ENCODE measurements at places on chromosomes 12 and 14.

DNA sequence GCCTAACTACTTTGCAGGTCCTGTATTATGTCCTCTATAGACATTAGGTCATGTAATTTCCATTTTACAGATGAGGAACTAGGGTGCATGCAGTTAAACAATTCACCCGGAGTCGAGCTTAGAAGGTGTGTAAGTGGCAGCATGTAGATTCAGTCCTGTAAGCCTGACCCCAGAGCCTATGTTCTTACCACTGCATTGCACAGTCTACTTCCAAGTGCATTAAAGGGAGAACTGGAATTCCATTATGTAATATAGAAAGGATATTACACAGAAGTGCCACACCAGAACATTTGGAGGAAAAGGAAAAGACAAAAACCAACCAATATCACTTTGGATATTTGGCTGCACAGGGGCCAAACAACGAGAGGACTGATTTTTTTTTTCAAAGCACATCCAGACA is 1.2 kb downstream of the GLT8D2 start:
- no peak for DNase-seq
- no peak overlapping the region for H3K27ac ChIP-seq
- no peaks in the 10 kb centered on the region for H3K27me3 ChIP-seq
- no peaks in the 10 kb centered on the region for H3K4me1 ChIP-seq
- H3K4me3 ChIP-seq, result peak overlapping the region; percentile 6
- H3K36me3 ChIP-seq, result no peaks in the 10 kb centered on the region

- no peaks in the 10 kb centered on the region for H3K36me3 ChIP-seq
- no peaks in the 10 kb centered on the region for H3K27me3 ChIP-seq
- peak; percentile 55 for DNase-seq
- H3K27ac ChIP-seq, result no peak overlapping the region
Observed at GRCh38 chr12:132169376-132169775, 25.1 kb downstream of the NOC4L start.

DNA sequence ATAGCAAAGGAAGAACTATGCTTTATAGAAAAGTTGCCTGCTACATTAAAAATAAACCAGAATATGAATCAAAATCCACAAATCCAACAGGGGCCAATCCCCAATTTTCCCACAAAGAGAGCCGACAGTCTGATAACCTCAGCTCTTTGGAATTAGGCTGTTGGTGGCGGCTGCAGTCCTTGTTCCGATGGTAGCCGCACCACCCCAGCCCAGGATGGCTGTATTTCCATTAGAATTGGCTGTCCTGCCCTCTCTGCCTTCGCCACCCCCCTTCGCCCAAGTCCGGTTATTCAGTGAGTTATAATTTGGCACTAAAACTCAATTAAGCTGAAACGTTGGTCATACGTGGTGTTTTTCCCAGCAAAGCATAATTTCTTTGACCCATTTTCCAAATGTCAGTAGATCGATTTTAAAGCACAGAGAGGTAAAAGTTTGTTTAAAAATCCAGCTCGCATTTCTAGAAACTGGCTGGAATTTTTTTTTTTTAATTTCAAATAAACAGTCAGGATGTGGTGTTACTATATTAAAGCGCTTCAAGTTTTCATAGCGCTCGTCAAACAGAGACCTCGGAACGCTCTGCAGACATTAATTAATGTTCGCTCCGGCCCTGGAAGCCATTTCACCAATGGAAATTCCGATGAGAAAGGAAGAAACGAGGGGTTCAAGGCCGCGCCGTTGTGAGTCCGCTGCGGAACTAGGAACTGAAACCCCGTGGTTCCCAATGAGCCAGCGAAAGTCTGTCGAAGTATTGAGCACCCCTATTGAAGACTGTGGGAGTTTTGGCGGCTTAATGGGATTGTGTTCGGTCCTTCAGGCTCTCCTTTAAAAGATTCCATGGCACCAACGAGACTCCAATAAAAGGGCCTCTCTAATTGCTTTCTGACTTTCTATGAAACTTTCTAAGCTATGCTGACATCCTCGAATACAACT is 104.8 kb upstream of the DIO3 start:
- H3K4me1 ChIP-seq, result no peaks in the 10 kb centered on the region
- H3K27me3 ChIP-seq, result peaks cover 45% of the 10 kb centered on the region

DNA sequence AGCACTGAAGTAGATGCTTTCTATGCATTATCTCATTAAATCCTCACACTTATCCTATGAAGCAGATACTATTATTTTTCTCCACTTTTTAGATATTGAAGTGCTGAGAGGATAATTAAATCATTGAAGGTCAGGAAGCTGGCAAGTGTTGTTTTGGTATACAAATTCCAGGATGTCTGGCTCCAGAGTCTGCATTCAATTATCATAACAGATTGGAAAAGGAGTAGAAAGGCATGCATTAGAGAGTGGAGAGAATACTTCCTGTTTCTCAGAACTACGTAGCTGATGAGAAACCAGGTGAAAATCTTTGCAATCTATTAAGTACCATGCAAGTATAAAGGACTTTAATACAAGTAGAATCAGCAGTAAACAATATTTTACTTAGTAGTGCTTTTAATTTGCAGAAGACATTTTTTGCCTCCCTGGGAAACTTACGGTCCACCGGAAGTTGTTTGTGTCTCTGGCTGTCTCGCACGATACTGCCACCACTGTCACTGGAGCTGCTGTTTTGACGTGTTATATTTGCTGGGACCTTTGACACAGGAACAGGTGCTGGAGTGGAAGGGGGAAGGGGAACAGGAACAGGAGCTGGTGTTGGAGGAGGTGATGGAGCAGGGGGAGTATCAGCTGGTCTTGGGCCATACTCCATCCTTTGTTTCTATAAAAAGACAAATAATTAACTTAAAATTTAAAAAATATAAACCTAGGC is 158.0 kb downstream of the EPS8 start:
- no peaks in the 10 kb centered on the region for H3K27me3 ChIP-seq
- H3K4me3 ChIP-seq, result no peak overlapping the region

- H3K36me3 ChIP-seq, result no peaks in the 10 kb centered on the region
- H3K27ac ChIP-seq, result peak within 1 kb of the TSS; percentile 82
- DNase-seq, result peak; percentile 91
- H3K4me1 ChIP-seq, result peaks cover 17% of the 10 kb centered on the region
- H3K4me3 ChIP-seq, result peak within 1 kb of the TSS; percentile 97
Observed at GRCh38 chr12:109880043-109880931, at the start of gene GLTP. TSS of gene GLTP (minus strand) at chr12:109880541. CDS start at chr12:109880374, 167 bp downstream.

DNA sequence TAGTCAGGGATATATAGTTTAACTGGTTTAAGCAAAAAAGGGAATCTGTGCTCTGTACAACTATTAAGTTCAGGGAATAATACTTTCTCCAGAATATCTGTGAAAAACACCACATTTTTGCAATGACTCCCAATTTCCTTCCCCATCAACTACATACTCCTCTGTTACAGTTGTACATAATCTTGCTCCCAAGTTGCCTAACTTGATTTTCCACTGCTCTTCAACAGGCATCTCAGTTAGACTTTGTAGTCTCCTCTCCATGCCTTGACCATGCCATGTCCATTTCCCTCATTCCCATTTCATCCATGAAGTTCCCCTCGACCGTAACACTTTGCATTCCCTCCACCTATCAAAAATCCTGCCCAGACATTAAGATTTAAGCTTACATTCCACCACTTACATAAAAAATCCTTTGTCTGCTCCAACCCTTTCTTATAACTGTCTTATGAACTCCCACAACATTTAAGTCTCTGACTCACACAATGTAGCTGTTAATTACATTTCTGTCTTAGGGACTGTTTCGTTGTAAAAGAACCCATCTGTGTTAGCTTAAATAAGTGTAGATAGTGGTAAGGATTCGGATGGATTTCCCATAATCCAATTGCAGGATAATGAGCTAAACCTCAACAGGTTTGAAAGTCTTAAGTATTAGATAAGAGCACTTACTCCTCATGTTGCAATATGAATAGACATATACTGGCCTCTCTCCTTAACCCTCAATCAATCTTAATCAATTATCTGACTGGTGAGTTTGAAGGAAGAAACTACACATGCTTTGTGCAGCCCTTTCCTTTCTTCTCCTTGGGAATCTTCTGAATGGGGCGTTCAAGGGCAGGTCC is 156.5 kb downstream of the PAWR start:
- H3K27me3 ChIP-seq, result no peaks in the 10 kb centered on the region
- no peaks in the 10 kb centered on the region for H3K36me3 ChIP-seq
- no peak for DNase-seq
- H3K4me3 ChIP-seq, result no peak overlapping the region
- H3K27ac ChIP-seq, result no peak overlapping the region

GRCh38 chr12:132622437-132623071 is 4.0 kb downstream of the P2RX2 start:
- H3K27me3 ChIP-seq, result peaks cover 3% of the 10 kb centered on the region
- no peaks in the 10 kb centered on the region for H3K36me3 ChIP-seq
- H3K27ac ChIP-seq, result no peak overlapping the region
- no peak overlapping the region for H3K4me3 ChIP-seq
- DNase-seq, result peak; percentile 96

DNA sequence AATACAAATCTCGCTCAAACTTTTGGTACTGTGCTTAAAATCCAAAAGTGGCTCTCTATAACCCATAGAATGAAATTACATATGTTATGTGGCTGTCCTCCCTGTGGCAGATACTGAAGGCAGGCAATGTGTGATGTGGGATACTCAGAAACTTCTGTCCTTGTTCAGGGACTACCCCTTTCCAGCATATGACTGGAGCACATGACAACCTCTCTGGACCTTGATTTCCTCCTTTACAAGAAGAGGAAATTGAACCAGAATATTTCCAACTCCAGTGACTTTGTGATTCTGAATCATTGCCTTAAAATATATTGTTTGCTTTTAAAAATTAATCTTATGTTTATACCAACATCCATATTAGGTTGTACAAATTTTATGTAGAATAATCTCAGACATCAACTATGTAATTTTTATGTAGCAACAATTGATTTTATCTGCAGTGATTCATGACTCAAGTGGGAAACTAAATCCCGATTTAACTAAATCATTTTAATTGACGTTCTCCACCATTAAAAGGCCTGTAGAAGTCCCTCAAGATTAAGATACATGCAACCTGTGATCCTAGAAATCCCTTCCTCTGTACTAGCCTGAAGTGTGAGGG is 162.4 kb downstream of the AKAP6 start:
- H3K36me3 ChIP-seq, result no peaks in the 10 kb centered on the region
- H3K27me3 ChIP-seq, result no peaks in the 10 kb centered on the region
- H3K27ac ChIP-seq, result no peak overlapping the region
- H3K4me1 ChIP-seq, result no peaks in the 10 kb centered on the region

DNA sequence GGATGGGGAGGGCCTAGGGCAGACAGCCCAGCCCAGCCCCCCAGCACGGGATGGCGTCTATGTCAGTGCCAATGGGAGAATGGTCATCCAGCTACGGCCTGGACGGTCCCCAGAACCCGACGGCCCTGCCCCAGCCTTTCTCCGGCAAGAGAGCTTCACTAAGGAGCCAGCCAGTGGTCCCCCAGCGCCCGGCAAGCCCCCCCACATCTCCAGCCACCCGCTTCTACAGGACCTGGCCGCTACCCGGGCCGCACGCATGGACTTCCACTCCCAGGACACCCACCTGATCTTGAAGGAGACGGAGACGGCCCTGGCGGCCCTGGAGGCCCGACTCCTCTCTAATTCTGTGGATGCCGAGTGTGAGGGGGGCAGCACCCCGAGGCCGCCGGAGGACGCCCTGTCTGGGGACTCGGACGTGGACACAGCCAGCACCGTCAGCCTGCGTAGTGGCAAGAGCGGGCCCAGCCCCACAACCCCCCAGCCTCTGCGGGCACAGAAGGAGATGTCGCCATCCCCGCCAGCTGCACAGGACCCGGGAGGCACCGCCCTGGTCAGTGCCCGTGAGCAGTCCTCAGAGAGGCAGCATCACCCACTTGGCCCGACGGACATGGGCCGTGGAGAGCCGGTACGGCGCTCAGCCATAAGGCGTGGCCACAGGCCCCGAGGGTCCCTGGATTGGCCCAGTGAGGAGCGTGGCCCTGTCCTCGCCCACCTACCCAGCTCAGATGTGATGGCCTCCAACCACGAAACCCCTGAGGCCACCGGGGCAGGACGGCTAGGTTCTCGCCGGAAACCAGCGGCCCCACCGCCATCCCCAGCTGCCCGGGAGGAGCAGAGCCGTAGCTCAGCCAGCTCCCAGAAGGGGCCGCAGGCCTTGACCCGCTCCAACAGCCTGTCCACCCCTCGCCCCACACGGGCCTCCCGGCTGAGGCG is 21.9 kb downstream of the CEP170B start:
- H3K4me1 ChIP-seq, result no peaks in the 10 kb centered on the region
- H3K27me3 ChIP-seq, result no peaks in the 10 kb centered on the region
- no peak overlapping the region for H3K27ac ChIP-seq
- no peaks in the 10 kb centered on the region for H3K36me3 ChIP-seq

DNA sequence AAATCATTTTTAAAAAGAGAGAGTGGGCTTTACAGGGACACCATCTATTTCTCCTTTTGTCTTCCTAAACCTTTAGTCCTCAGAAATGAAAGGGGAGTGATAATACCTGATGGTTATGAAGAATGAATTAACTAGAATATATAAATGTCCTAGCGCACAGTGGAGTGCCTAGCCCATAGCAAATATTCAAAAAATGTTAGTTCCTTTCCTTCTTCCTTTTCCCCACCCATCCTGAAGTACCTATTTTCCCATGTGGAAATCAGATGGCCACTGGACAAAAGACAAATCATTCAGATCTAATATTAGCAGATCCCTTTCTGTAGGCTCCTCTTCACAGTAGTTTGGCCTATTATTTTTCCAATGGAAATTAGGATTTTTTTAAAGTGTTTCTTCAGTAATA is 90.0 kb downstream of the SLC25A21 start:
- H3K4me1 ChIP-seq, result no peaks in the 10 kb centered on the region
- H3K36me3 ChIP-seq, result no peaks in the 10 kb centered on the region
- no peaks in the 10 kb centered on the region for H3K27me3 ChIP-seq
- H3K4me3 ChIP-seq, result no peak overlapping the region

GRCh38 chr12:46455648-46456352 is 83.2 kb upstream of the SLC38A2 start:
- DNase-seq, result no peak
- no peaks in the 10 kb centered on the region for H3K27me3 ChIP-seq
- no peaks in the 10 kb centered on the region for H3K36me3 ChIP-seq
- peaks cover 8% of the 10 kb centered on the region for H3K4me1 ChIP-seq
- H3K4me3 ChIP-seq, result no peak overlapping the region
- peak overlapping the region; percentile 30 for H3K27ac ChIP-seq

GRCh38 chr12:63996556-63996955 is 152.1 kb downstream of the SRGAP1 start:
- H3K27me3 ChIP-seq, result no peaks in the 10 kb centered on the region
- H3K27ac ChIP-seq, result no peak overlapping the region
- no peak for DNase-seq
- no peaks in the 10 kb centered on the region for H3K36me3 ChIP-seq
- peaks cover 6% of the 10 kb centered on the region for H3K4me1 ChIP-seq
- H3K4me3 ChIP-seq, result no peak overlapping the region

DNA sequence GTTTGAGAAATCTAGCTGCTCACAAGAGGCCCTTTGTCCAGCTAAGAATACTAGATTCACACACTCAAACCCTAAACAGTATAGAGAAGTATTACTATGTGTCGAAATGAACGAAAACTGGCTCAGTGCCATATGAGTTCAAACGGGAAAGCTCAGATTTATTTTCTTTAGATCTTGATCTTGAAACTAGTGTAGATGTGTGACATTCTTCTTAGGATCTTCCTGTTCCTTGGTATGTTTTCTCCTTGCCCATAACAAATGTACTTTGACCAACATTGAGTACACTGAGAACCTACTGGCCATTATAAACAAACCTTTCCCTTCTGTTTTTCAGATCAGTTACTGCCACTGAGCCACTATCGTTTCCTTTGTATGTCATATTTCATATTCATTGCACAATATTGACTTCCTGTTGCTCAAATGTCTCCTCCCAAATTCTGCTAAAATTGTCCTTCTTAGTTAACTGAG is 21.3 kb downstream of the MYBPC1 start:
- H3K4me1 ChIP-seq, result no peaks in the 10 kb centered on the region
- peak; percentile 21 for DNase-seq
- no peaks in the 10 kb centered on the region for H3K27me3 ChIP-seq
- no peak overlapping the region for H3K4me3 ChIP-seq
- H3K27ac ChIP-seq, result no peak overlapping the region

Data from kidney (tissue), 22 donors.